ENCODE measurements at places on chromosomes 16 and 17.

DNA sequence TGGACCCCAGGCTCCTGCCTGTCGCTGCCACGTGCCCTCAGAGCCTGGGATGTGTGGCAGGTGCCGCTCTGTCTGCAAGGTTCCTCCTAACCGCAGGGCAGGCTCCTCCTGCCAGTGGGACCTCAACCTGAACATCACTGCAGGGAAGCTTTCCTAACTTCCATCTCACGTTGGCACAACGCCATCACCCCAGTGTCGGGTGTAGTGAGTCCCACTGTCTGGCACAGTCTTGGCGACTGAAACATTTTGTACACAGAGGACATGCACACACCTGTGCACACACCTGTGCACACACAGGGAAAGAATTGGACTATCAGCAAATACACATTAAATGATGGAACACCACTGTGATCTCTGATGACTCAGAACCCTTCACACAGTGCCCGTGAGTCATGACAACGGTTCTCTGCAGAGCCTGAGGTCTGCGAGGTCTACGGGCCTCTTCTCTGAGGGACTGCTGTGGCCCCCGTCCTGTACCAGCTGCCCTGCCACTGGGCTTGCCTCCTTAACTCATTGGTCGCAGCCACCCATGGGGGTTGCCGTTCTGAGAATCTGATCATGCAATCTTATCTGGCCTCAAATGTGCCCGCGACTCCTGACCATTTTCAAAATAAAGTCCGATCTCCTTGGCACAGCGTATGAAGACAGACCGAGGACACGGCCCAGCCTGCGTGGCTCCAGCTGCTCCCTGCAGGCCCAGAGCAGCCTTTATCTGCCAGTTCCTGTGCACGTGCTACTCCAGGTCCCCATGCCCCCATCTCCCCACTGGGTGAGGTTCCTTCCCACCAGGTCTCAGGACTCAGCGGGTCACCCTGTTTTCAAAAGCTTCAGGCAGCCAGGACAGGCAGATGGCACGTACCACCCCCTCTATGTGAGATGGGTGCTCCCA, 7.6 kb downstream of the CCDC57 start:
- DNase-seq, result peak; percentile 70

DNA sequence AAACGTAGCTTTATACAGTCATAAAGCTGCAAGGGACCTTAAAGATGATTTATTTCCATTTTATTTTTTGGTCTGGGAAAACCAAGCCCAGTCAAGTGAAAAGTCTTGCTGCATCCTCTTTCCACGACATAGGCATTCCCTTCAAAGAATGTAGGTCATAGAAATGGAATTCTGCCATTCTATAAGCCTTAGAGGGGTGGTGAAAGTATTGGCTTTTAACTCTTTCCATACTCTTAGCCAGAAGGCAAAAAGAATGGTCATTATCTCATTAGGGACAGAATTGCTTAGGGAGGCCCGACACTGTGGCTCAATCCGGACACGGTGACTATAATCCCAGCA, 7.9 kb upstream of the MSL1 start:
- peak; percentile 44 for DNase-seq

DNA sequence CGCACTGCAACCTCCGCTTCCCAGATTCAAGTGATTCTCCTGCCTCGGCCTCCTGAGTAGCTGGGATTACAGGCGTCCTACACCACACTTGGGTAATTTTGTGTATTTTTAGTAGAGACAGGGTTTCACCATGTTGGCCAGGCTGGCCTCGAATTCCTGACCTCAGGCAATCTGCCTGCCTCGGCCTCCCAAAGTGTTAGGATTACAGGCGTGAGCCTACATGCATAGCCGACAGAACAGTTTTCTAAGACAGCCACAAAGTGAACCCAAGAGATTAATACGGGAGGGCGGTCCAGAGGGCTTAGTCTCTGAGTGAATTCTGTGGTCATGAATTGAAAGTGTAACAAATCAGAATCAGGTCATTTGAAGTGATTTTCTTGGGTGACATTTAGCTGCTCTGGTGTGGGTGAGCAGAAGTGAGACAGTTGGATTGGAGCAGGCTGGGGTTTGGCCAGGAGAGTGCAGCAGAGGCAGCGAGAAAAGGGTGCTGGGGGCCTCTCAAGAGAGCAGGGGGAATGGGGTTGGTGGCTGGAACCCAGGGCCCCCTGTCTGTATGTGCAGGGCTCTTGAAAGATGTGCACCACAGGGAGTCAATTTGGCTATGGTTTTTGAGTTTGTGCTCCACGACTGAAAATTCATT, 231.4 kb upstream of the WSCD1 start:
- no peak for DNase-seq

GRCh38 chr17:50289991-50290702, 15.9 kb downstream of the TMEM92 start:
- DNase-seq, result peak; percentile 99

- no peak for DNase-seq
Observed at GRCh38 chr16:72751076-72751475, 296.9 kb downstream of the ZFHX3 start.

DNA sequence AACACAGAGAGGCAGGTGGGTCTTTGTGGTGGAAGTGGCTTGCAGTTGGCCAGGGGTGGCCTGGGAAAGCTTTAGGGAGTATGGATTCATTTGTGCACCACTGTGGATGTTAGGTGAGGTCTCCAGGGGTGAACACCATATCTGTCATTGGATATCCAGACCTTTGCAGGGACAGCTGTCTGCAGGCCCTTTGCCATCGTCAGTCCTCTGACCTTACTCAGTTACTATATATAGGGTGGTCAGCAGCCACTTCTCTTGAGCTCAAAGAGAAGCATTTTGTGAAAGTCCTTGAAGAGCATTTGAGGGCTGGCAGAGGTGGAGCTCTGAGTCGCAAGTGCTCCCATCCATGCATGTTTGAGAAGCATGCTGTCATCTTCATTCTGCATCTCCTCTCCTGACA, 40.4 kb downstream of the TMEM11 start:
- DNase-seq, result no peak

DNA sequence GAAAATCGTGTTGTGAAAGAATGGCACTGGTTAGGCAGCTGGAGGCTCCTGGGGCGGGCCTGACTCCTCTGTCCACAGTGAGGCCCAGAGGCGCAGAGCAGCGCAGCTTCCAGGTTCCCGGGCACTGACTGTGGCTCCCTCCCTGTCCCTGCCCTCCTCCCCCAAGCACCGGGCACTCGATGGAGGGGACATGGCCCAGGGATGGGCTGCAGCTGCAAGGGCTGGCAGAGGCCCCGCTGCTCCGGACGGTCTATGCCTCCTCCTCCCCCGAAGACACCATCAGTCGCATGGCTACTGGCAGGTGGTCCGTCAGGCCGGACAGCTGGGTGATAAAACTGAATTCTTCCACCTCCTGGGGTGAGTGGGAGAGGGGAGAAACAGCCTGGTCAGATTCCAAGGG, 50.1 kb downstream of the PRMT7 start:
- no peak for DNase-seq

- no peak for DNase-seq
Observed at GRCh38 chr16:88905563-88905962, 39.1 kb upstream of the PABPN1L start.

DNA sequence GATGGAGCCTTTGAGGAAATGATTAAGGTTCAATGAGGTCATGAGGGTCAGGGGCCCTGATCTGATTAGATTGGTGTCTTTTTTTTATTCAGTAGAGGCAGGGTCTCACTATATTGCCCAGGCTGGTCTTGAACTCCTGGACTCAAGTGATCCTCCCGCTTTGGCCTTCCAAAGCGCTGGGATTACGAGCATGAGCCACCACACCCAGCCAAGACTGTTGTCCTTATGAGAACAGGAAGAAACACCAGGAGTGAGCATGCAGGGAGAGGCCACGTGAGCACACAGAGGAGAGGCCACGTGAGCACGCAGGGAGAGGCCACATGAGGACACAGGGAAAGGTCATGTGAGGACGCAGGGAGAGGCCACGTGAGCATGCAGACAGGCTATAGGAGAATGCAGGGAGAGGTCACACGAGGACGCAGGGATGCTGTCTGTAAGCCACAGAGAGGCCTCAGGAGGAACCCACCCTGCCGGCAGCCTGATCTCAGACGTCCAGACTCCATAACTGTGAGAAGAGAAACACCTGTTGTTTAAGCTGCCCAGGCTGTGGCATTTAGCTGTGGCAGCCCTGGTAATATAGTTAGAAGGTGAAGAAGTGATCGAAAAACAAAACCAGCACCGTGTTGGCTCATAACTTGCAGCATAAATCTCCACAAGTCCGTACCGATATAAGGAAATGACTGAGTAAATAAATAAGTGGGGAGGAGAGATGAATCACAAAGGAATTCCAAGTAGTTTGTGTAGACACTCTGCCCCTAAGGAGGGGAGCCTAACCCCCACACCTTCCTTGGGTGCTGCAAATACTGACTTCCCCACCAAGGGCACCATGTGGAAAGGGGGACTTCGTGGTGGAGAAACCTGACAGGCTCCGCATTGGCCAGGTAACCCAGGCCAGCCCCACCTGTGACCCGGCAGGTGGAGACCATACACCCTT, 14.6 kb upstream of the CSNK1D start:
- peak; percentile 93 for DNase-seq

DNA sequence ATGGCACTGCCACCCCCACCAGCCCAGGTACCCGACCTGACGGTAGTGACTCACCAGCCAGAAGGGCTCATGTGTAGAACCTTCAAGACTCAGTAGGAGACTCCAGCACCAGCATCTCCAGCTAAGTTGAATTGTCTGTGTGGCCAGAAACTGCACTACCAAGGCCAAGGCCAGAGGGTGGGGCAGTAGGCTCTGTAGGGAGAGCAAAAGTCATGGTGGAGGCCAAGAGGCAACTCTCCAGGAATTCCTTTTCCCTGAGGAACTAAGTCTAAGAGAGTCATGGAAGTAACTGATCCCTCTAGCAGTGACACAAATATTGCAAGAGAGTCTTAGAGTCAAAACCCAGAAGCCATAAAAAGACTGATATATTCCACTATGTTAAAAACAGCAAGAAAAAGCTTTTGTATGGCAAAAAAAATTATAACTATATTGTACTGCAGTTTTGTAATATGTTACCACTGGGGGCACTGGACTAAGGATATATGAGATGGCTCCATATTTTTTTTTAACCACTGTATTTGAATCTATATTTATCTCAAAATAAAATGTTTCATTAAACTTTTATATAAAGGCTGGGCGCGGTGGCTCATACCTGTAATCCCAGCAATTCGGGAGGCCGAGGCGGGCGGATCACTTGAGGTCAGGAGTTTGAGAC, 30.2 kb upstream of the GUCY2D start:
- DNase-seq, result peak; percentile 16

- DNase-seq, result no peak
Observed at GRCh38 chr17:40552806-40553693, 12.2 kb downstream of the CCR7 start.

GRCh38 chr16:13702614-13703013, 217.3 kb upstream of the ERCC4 start:
- DNase-seq, result no peak

All from fibroblast of pulmonary artery (primary cell).